ENCODE measurements at places on chromosomes 2 and 18.

- H3K4me3 ChIP-seq: no peak overlapping the region
- DNase-seq: no peak
- H3K27me3 ChIP-seq: no peaks in the 10 kb centered on the region
- H3K36me3 ChIP-seq: no peaks in the 10 kb centered on the region
Observed at GRCh38 chr2:160145471-160145870, 54.6 kb downstream of the ITGB6 start.

GRCh38 chr2:53632714-53633113 lies 134.9 kb upstream of the CHAC2 start:
- no peaks in the 10 kb centered on the region for H3K36me3 ChIP-seq
- DNase-seq: no peak
- H3K4me1 ChIP-seq: peaks cover 8% of the 10 kb centered on the region
- H3K27ac ChIP-seq: no peak overlapping the region
- H3K27me3 ChIP-seq: no peaks in the 10 kb centered on the region

GRCh38 chr2:109345653-109346480 lies 216.9 kb downstream of the SH3RF3 start:
- no peaks in the 10 kb centered on the region for H3K4me1 ChIP-seq
- no peaks in the 10 kb centered on the region for H3K36me3 ChIP-seq
- no peaks in the 10 kb centered on the region for H3K27me3 ChIP-seq
- H3K27ac ChIP-seq: no peak overlapping the region
- H3K4me3 ChIP-seq: no peak overlapping the region
- no peak for DNase-seq

DNA sequence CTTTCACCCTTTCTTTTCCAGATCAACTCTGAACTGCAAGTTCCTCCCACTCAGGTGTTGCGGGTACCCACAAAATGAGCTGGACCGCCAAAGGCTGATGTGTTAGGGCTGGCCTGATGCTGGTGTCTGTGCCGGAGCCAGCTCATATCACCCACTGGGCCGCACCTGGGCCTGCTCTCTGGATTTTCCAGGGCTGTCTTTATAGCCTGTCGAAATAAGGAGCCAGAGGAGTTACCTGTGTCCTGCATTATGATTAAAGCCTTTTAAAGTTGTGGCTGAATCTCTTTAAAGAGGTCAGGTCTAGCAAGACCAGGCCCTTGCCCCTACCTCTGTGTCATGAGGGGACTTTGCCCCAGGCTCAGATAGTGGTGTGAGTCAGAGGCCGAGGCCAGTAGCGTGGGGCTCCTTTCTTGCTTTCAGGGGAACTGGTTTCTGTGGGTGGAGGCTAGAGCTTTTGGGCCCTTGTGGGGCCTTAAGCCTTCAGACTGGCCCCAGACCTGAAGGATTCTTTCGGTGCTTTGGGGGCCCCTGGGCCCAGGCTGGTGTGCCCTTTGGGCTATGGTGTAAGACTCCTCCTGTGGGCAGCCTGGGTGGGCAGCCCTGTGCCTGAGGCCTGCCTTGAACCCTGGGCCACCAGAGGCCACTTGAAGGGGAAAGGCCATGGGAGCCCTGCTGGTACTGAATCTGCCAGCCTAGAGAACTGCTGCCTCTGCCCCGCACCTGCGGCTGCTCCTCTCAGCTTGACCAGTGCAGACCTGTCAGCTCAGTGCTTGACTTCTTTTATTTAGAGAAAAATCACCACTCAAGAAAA lies 21.3 kb downstream of the OTOF start:
- H3K27me3 ChIP-seq: no peaks in the 10 kb centered on the region
- no peaks in the 10 kb centered on the region for H3K4me1 ChIP-seq
- no peak overlapping the region for H3K4me3 ChIP-seq
- H3K36me3 ChIP-seq: no peaks in the 10 kb centered on the region

GRCh38 chr18:2360861-2361260 lies 210.4 kb downstream of the METTL4 start:
- no peak overlapping the region for H3K27ac ChIP-seq
- H3K27me3 ChIP-seq: no peaks in the 10 kb centered on the region
- DNase-seq: no peak

DNA sequence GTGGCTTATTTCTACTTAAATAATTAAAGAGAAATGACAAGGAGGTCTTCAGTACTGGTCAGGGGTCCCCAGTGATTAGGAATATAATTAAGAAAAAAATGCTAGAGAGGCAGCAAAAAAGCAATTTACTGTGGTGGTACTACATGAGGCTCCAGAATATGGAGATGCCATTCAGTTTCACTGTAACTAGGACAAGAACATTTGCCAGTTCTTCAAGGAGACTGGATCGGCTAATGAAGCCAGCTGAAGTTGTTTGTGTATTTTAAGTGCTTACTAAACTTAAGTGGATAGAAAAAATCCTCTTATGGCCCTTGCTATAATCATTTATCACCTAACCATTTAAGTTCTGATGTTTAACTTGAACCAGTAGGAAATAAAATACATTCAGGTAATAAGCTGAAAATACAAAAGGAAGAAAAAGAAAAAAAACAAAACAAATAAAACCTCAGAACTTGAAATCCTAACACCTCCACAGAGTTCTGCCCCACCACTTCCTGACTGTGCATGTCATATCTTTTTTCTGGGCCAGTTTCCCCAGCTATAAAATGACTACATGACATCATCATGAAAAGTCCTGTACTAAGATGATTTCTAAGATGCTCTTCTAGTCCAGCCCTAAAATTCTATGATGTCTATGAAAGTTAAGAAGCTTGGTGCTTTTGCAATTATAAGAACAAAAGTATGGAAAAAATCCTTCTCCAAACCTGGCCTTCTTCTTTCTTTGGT lies 98.0 kb downstream of the TRABD2A start:
- H3K36me3 ChIP-seq: no peaks in the 10 kb centered on the region
- no peak overlapping the region for H3K27ac ChIP-seq
- H3K4me1 ChIP-seq: peaks cover 13% of the 10 kb centered on the region
- DNase-seq: no peak

Data from tibial nerve (tissue), 4 donors.